ENCODE measurements at places on chromosomes 7 and 10. TPM values are rescaled to one million over a fixed set of nuclear protein-coding genes. Genes with fewer than 3 reads are reported as not detected.

Gene PCBD1
- 36.8 TPM for total RNA-seq

GRCh38 chr10:62000726-62001125 lies 99.2 kb downstream of the ARID5B start:
- no peaks in the 10 kb centered on the region for H3K27me3 ChIP-seq
- H3K4me1 ChIP-seq, result peaks cover 39% of the 10 kb centered on the region
- no peak for DNase-seq
- H3K36me3 ChIP-seq, result no peaks in the 10 kb centered on the region
- H3K27ac ChIP-seq, result peak overlapping the region; percentile 64

Gene PIK3CG
- 4.4 TPM for total RNA-seq

- DNase-seq, result no peak
- no peak overlapping the region for H3K27ac ChIP-seq
- no peaks in the 10 kb centered on the region for H3K4me1 ChIP-seq
These were observed 204.9 kb upstream of the SP8 start for GRCh38 chr7:20991544-20991943.

Gene JCAD
- total RNA-seq, result 40.3 TPM

Measured in vagina (tissue), 2 donors.